ENCODE measurements at places on chromosomes 4 and X. TPM values are rescaled to one million over a fixed set of nuclear protein-coding genes. Genes with fewer than 3 reads are reported as not detected.

- DNase-seq, result no peak
These were observed 138.9 kb upstream of the INPP4B start for GRCh38 chr4:142984871-142985585.

DGAT2L6 gene
- total RNA-seq, result not detected

DNA sequence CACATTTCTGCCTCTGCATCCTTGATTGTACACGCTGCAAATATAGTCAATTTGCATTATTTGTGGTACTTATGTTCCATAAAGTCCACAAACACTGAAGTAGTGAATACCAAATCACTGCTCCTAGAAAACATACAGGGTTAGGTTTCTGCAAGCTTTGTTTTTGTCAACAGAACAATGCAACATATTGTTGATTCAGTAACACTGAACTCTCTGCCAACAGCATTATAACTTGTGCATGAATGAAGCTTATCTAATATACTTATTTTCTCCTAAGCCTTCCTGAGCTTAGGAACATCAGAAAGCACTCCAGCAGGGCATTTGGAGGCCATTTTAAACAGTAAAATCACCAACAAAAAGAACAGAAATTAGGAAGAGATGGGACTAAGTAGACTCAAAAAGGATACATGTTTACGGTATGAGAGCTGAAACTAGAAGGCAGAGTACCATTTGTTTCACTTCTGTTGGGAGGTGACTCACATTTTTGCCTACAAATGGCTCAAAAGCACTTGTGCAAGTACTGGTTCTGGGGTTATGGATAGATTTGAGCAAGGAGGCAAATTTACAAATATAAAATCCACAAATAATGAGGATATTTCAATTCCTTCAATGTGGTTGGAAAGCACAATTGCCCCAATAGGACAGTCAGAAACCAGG lies 14.1 kb downstream of the COX18 start:
- no peak for DNase-seq

- DNase-seq, result no peak
These were observed 2.6 kb downstream of the SLC9B2 start for GRCh38 chr4:103073792-103074438.

TRPC3 gene
- 0.48 TPM for total RNA-seq

GRCh38 chr4:93658443-93658842 lies 170.1 kb upstream of the ATOH1 start:
- DNase-seq, result no peak

GLUD2 gene
- 5.6 TPM for total RNA-seq

DNA sequence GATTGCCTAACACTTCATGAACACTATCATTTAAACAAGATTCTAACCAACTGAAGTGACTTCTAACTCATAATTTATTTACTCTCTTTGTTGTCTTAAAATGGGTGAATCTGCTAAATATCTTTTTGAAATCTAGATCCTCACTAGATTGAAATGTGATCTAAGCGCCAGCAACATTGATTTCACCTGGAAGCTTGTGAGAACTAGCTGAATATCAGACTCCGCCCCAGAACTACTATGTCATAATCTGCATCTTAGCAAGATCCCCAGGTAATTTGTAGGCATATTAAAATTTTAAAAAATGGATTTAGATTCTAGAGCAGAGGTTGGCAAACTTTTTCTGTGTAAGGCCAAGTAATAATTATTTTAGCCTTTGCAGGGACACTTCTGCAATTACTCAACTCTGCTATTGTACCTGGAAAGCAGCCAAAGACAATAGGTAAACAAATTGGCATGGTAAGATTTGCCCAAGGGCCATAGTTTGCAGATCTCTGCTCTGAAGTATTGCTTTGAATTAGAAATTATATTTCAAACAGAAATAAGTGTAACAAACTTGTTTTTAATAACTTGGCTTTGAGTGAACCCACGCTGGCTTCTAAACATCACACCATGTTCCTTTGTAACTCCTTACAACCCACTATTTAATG lies 121.5 kb downstream of the REELD1 start:
- DNase-seq, result no peak

GRCh38 chr4:88242144-88242543 lies 42.2 kb downstream of the PPM1K start:
- DNase-seq, result no peak

DNA sequence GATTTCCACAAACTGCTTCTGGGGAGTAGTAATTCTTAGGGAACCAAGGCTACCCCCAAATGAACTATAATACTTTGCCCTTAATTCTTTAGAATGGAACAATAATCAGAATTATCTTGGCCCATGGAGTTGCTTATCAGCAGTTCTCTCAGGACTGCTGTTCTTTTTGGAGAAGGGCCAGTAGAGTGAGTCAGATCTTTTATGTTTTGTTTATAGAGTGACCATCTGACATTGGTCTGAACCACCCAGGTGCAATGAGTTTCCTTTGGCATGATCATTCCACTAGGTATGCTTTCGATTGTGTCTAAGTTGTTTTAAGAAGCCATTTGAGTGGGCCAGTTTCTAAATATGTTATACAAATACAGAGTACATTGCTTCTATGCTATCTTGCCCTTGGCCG lies 31.8 kb downstream of the PRRG1 start:
- DNase-seq, result no peak

DNA sequence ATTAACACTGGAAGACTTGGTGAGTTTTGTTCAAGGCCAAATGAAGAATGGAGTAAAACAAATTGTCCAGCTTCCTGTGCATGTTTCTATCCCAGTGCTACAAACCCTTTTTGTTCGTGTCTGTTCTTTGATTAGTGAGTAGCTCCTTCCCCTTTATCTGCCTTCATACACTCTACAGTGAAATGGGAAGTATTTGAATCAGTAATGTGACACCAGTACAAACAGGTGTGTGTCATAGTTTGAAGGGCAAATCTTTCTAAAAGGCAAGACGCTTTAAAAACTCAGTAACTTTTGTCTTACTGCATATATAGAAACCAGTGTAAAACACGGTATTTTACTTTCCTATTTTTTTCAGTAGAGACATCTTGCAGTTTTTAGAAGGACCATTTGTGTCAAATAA lies 5.9 kb downstream of the ARHGEF38 start:
- DNase-seq, result no peak

- DNase-seq, result no peak
These were observed 28.1 kb downstream of the MCUB start for GRCh38 chr4:109588176-109588575.

BEX1 gene
- 1.1 TPM for total RNA-seq

EDA gene
- total RNA-seq, result 3.1 TPM

DNA sequence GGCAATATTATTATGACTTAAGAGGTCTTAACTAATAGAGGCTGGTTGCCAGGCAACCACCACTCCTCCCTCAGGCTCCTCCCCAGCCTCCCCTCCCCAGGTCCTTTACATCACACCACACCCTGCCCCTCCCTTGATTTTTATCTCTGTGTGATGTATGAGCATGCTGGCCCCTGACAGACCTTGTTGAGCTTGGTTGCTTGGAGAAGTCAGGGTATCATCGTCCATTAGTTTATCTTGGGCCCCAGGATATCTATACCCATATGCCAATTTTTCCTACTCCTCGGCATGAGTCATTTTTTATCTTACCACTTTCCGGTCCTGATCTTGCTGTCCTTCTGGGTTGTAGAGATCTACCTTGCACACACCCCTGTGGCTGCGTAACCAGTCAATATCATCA lies 2.5 kb downstream of the AKAP4 start:
- no peak for DNase-seq

SLC34A2 gene
- total RNA-seq, result not detected

IDS gene
- 63.8 TPM for total RNA-seq

USP17L30 gene
- total RNA-seq, result not detected

DNA sequence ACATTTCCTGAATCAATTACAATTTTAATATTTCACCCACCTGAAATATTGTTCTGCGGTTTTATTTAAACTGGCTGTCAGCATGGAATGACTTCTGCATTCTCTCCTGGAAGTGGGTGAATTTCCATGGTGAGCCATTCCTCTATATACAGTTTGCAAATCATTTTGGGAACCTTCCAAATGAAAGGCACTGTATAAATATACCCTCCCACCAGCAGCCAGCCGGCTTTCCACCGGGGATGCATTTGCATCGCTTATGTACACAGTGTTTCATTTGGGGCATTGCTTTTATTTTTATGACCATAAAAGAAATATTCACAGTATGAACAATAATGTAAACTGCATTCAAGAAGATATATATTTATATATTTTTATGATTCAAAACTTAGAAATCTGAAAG lies 4.7 kb upstream of the IL1RAPL1 start:
- DNase-seq, result no peak

DNA sequence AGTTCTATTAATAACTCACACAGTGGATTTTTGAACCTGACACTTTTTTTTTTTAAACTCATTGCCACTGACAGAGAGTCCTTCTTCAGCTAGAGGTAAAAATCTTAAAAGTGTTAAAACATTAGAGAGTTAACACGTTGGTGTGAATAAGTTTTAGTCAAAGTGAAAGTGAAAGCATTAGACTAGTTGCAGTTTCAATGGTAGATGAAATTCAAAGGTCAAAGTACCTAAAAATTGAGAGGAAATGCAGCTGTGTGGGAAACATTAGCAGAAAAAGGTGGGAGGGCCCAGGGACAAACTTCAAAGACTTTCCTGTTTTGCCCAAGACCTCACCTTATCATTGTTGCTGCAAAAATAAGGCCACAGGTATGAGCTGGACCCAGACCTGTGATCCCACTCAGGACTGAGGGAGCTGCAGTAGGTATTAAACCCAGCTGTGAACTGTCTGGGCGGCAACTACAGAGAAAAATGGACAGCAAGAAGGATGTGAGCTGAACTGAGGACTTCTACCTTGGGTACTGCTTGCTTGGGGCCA lies 17.6 kb upstream of the GABRA4 start:
- DNase-seq, result no peak

NPY2R gene
- total RNA-seq, result not detected

GRCh38 chr4:12965334-12965733 lies 518.8 kb downstream of the RAB28 start:
- DNase-seq, result no peak

DNA sequence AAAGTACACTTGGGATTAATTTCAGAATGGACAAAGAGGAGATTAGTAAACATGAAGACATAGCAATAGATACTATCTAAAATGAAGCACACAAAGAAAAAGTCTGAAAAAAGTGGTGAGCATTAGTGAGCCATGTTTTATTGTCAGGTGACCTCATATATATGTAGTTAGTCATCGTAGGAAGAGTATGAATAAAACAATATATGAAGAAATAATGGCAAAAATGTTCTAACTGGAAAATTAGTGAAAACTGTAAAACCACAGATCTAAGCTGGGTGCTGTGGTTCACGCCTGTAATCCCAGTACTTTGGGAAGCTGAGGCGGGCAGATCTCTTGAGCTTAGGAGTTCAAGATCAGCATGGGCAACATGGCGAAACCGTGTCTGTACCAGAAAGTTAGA lies 67.9 kb downstream of the RBPJ start:
- no peak for DNase-seq

DNA sequence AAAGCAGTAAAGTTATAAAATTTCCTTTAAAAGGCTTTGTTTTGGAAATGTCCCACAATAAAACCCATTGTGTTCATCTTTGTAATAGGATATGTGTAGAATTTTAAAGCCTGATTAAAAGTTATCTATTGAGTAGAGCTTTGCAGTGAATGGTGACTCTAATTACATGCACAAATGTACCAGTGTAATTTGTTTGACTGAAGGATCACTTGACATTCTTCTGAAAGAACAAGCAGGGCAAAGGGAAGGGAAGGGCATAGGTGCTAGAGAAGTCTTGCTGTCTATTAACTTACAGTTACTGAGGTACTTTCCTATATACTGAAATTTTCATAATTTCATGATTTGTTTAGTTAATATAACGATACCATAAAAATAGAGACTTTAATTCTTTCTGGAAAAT lies 70.8 kb downstream of the STIM2 start:
- DNase-seq, result no peak

- no peak for DNase-seq
These were observed 82.8 kb downstream of the PDGFC start for GRCh38 chr4:156888762-156889161.

FAT4 gene
- total RNA-seq, result 7.3 TPM

- DNase-seq, result no peak
These were observed 166.7 kb downstream of the PRDM5 start for GRCh38 chr4:120755864-120756263.

DNA sequence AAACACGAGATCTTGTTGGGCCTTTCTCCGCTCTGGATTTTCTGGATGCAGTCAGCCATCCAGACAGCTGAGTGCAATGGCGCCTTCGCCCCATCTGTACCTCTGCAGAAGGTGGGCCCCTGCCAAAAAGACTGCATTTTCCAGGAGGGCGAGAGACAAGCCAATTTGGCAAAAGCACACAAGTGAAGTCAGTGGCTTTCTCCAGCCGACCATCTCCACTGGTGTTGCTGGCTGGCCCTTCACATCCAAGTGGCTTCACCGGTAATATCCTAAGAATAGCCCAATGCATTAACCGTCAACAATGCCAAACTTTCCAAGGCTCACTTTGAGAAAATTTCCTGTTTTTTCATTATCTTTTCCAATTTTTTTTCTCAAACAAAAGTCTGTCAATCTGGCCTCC lies 96.2 kb upstream of the MXRA5 start:
- no peak for DNase-seq

DNA sequence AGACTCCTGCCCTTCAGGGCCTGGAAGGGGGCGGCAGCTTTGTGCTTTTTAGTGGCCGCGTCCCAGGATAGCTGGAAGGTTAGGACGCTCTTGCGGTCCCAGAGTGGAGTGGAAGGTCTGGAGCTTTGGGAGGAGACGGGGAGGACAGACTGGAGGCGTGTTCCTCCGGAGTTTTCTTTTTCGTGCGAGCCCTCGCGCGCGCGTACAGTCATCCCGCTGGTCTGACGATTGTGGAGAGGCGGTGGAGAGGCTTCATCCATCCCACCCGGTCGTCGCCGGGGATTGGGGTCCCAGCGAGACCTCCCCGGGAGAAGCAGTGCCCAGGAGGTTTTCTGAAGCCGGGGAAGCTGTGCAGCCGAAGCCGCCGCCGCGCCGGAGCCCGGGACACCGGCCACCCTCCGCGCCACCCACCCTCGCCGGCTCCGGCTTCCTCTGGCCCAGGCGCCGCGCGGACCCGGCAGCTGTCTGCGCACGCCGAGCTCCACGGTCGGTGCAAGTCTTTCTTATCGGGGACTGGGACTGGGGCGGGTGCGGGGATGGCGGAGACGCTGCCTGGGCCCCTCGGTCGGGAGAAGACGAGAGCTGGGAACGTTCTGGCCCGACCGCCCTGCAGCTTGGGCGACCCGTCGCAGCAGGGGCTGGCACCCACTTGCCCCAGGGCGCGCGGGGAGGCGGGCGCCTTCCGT lies at the start of gene EDNRA:
Gene EDNRA (plus strand): TSS at position 207 of the 686 bp plus-strand sequence. CDS start 4,585 bp downstream, outside the sequence.
- no peak for DNase-seq

- DNase-seq, result no peak
These were observed 154.6 kb downstream of the ATOH1 start for GRCh38 chr4:93983140-93983539.

GRCh38 chr4:144489831-144490230 lies 156.1 kb upstream of the HHIP start:
- DNase-seq, result no peak
